ENCODE measurements at places on chromosomes 7 and 10.

DNA sequence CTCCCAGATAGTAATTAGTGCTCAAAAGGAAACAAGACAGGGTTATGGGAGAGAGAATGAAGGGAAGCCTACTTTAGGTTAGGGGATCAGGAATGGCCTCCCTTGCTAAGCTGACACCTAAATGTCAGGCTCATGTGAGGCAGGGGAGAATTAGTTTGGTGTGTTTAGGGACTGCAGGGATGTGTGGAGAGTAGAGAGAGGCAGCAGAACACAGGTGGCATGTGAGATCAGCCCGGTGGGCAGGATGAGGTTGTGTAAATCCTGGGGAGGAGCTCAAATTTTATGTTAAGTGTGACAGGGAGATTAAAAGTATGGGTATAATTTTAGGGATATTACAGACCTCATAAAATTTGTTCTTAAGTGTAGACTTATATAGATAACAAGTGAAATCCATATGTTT is 56.2 kb upstream of the ZNF438 start:
- DNase-seq, result no peak

GRCh38 chr7:158055726-158056510 is 531.7 kb downstream of the PTPRN2 start:
- DNase-seq, result no peak

GRCh38 chr7:133723044-133723443 is 404.1 kb upstream of the LRGUK start:
- no peak for DNase-seq

DNA sequence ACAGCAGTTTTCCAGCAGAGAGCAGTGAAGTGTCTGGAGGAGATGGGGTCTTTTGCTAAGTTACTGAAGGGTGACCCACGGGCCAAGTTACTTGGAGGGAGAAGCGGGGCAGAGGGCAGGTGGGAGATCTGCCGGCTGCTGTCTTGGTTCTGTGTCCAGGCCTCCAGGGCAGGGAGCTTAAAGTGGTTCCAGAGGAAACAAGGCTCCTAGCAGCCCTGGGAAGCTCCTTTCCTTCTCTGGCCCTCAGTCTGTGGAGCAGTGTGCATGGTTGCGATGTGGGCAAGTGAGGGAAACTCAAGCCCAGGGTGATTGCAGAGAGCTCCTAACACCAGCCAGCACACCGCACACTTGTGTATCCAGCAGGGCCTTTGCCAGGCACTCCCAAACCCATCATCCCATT is 6.3 kb downstream of the GHRHR start:
- DNase-seq, result no peak

- DNase-seq, result no peak
Observed at GRCh38 chr7:38615665-38616064, 15.5 kb downstream of the AMPH start.

- DNase-seq, result no peak
Observed at GRCh38 chr10:25206693-25207414, 32.1 kb downstream of the GPR158 start.
